Posterior vena cava (tissue), 2 donors: ENCODE measurements at places on chromosomes 4 and X.

DNA sequence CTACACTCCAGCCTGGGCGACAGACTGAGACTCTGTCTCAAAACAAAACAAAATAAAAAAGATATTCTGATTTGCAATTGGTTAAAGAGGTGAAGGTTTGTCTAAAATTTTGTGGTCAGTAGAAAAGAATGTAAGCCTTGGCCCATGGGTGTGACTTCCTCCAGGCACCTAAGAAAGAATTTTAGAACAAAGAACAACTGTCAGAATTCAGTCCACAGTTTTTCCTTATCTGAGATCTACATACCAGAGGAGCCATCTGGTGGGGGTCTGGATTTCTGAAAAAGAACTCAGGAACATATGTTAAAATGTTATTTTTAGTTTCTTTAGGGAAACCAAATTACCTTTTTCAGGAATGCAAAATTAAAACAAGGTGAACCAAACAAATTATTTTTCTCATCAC, 434.1 kb downstream of the ANKRD50 start:
- DNase-seq = no peak

DNA sequence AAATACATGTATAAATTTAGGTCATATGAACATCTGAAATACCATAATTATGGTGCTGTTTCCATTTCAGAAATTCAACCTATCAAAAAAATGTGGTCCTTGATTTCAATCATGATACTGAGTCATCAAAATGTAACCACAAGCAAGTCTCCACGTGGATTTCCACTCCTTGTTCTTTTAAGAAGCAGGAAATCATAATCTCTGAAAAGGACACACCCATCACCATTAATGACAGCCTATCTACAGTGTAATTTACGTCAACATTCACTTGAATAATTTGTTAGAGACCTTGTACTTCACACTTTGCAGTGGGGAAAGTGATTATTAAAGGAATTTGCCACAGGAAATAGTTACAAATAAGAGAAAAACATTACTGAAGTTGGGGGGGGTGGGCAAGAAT, 17.7 kb upstream of the SLC7A11 start:
- no peak for DNase-seq

DNA sequence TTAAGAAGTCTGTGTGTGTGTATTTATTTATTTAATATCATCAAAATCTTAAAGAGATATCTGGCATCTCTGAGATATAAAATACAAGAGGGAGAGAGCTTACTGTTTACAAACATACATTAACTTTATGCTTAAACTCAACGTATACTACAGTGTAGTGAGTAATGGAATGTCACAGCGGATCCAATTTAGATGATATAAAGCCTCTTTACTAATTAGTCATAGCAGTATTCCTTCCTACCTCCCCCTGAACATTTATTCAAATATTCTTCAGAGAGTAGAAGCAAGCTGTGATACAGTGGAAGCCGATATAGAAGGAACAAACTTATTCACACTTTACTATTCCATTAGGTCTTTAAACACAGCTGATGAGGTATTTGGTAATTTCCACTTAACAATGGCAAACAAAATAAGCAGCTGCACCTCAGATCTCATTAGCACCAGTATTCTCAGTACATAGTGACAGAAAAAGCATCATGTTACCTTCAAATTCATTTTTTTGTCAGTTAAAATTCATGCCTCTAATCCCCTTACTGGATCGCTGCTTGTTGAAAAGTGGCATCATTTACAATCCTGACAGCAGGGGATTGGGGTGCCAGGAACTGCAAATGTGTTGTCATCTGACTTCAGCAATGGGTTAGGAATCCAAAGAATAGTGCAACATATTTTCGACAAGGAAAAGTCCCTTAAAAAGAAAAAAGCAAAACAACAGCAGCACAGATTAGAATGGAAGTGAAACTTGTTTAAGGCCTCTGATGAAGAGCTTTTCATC, 658.7 kb upstream of the EPHA5 start:
- no peak for DNase-seq

- no peak for DNase-seq
These were observed 181.7 kb upstream of the EDNRA start for GRCh38 chr4:147299205-147299604.

DNA sequence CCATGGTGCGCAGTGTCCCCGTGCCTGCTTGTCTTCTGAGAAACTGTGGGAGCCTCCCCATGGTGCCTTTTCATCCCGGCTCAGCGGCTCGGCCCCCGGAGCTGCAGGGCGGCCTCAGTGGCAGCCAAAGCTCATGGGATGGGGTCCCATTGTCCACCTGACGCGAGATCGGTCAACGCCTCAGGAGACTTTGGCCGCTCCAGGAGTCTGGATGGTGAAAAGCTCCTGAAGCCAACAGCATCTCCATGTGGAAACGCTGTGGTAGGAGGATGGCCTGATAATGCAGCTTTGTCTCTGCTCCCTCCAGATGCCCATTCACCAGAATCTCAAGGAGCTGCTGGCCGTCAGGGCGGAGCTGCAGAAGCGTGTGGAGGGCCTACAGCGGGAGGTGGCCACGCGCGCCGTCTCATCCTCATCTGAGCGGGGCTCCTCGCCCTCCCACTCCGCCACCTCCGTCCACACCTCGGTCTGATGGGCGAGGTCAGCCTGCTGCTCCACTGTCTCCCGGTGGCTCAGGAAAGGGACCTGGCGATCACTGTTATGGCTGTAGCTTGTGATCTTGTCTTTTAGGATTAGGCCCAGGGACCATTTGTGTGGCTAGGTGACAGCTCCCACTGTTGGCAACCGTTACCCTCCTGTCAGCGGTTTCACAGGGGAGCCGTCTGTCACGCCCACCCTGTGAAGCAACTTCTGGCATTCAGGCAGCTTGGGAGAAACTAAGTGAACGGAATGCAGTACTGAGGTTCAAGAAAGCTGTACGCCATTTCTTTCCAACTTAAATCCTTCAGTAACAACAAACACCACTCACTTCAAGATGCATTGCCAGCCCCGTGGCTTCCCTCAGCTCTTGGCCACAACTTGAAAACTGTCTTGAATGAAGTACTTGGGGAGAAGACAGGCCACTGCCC, 69.3 kb downstream of the MTMR1 start:
- DNase-seq = no peak

- no peak for DNase-seq
These were observed 286.9 kb upstream of the FGF16 start for GRCh38 chrX:77160301-77160700.

DNA sequence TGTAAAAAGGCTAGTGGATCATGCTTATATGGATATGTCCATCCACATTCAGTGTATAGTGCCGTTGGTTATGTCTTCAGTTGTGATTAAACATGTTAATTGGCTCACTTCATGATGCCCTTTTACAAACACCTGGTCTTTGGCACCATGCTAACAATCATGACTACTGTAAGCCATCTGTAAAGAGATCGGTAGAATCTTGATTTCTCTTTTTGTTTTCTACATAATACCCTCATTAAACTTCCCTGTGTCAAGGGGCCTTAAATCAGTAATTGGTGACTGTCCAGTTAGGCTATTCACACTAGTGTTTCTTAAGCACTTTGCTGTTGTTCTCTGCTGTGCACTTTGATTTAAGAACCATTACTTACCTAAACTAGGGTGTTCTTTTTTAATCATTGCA, 475.2 kb downstream of the RPA4 start:
- no peak for DNase-seq
